ENCODE measurements at places on chromosomes 7 and 10.

GRCh38 chr10:101774589-101775272 is 1.2 kb downstream of the FGF8 start:
- DNase-seq: no peak

DNA sequence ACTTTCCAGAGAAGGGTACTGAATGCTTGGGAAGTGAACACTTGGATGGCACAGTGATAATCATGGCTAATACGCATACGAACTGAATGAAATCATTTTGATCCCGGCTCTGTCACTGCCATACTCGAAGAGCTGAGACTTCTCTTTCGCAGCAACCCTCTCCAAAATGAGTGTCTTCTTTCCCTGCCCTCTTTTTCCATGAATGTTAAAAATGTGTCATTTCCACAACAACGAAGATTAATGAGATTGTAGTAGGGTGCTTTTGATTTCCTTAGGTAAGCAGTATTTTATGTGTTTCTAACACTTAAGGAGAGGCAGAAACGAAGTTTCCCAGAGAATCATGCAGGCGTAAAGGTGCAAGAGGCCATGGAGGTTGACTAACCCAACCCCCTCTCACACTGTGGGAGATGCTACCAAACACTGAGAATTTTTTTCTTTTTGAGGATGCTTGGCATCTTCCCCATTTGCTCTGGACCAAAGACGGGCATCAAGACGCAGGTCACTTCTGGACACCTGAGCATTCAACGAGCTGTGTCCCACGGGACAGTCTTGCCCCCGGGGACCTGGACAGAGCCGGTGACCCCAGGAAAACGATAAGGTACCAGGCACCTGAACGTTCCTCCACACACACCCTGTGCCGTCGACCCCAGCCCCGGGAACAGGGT is 823 bp downstream of the COPG2 start:
- no peak for DNase-seq

- no peak for DNase-seq
Observed at GRCh38 chr7:99001482-99002147, 123.3 kb downstream of the TRRAP start.

- no peak for DNase-seq
Observed at GRCh38 chr7:26005683-26006410, 146.2 kb upstream of the NFE2L3 start.

DNA sequence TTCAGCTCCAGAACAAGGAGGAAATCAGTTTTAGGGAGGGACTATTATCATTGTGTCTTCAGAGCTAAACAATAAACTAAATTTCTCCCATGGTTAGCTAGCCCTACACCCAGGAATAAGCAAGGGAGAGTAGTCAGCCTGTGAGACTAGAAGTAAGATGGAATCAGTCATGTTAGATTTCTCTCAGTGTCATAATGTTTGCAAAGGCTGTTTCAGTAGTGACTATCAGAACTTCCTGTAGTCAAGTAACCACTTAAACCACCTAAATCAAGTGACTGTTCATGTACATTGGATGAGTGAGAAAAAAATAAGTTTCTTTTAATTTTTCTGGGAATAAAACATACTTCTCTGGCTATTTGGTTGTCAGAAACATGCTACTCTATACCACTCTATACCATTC is 121.6 kb downstream of the KCND2 start:
- no peak for DNase-seq

DNA sequence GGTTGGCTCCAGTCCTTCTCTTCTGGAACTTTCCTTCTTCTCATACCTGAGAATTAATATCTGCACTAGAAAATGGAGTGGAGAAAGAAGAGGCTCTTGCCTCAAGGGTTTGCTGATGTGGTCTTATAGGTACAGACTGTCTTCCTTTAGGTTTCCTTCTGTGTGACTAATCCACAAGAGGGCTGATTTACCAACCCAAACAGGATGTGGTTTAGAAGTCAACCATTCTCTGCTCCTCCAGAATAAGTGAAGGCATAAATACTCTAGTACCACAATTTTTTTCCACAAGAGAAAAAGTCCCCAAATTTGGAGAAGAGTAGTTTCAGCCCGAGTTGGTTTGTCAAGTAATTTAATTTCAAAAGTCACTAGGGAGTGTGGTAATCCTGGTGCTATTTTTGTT is 85.8 kb downstream of the NRP1 start:
- DNase-seq: peak; percentile 50

GRCh38 chr10:6402960-6403359 is 177.1 kb downstream of the PRKCQ start:
- DNase-seq: no peak

All from RWPE1 (cell line).